ENCODE measurements at places on chromosomes 12 and 14.

- DNase-seq: no peak
These were observed 210.1 kb downstream of the RGS6 start for GRCh38 chr14:72142328-72142727.

DNA sequence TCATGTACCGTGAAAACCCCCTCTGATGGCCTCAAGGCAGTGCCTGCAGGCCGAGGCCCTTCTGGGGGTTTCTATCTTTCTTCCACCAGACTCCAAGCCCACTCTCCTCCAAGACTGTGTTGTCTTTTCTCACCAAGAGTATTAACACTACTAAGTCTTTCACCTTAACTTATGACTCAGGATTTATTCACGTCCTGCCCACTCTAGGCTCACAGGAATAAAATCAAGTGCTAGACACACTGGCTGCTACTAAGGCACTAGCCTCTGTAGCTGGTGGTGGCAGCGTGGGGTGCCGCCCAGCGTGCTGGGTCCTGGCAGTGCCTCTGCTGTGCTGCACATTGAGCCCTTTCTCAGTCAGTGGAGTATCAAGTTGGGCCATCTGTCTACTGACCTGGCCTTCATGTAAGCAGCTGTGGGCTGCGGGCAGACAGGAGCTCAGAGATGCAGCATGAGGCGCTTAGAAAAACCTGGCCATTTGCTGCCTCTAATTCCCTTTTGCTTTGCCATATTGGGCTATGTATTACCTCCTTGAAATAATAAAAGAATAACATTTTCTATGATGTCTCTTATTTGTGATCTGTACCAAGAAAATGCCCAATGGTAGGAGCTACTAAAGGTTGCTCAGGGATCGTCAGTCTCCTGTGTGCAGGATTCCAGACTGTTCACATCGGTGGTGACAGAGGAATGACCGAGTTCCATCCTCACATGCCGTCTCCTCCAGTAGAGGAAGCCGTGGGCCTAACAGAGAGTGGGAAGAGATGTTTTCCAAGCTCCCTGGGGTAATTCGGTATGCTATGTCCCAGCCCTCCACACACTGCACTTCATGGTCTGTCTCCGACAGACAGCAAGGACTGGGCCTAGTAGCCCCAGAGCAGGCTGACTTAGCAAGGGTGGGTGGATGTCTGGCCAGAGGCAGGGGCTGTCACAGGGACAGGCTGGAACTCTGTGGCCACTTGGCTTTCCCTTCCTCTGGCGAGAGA, 39.9 kb downstream of the MAX start:
- DNase-seq: no peak

GRCh38 chr14:100416921-100417860, 94.1 kb downstream of the SLC25A47 start:
- peak; percentile 67 for DNase-seq

DNA sequence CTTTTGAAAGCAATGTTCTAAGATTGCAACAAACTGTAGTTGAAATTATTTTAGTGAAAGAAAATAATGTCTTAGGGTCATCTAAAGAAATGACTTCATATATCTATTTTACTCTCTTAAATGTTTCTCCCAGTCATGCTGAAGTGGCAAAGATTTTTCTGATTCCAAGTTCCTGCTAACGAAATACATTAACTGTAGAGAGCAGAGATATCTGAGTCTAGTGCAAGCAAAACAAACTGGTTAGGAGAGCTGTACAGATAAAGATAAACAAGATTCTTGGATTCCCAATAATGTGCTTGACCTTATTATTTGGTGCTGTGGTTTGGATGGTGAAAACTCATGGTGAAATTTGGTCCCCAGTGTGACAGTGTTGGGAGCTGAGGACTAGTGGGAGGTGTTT, 199.9 kb upstream of the PWP1 start:
- DNase-seq: no peak

GRCh38 chr14:61596990-61597389, 98.3 kb upstream of the HIF1A start:
- DNase-seq: no peak

GRCh38 chr12:19794116-19794515, 354.8 kb downstream of the AEBP2 start:
- DNase-seq: no peak

GRCh38 chr14:29788093-29788492, 139.6 kb downstream of the PRKD1 start:
- DNase-seq: no peak

- no peak for DNase-seq
These were observed 6.7 kb upstream of the FAM222A start for GRCh38 chr12:109706747-109707469.

DNA sequence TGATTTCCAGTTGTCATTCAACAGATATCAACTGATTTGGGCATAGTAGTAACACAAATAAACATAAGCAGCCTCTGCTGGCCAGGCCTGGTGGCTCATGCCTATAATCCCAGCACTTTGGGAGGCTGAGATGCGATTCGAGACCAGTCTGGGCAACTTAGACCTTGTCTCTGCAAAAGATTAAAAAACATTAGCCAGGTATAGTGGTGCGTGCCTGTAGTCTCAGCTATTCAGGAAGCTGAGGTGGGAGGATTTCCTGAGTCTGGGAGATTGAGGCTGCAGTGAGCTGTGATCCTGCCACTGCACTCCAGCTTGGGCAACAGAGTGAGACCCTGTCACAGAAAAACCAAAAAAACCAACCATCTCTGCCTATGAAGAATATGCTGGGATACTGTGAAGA, 7.1 kb downstream of the METAP2 start:
- no peak for DNase-seq

- DNase-seq: no peak
These were observed 7.5 kb upstream of the SAV1 start for GRCh38 chr14:50675597-50675996.
